ACHN (cell line): ENCODE measurements at places on chromosomes 2 and 18.
A peak's percentile ranks its signal among the peaks of the same experiment; 100 is the strongest.

- no peak for DNase-seq
These were observed 674.9 kb upstream of the FANCL start for GRCh38 chr2:58916063-58916462.

DNA sequence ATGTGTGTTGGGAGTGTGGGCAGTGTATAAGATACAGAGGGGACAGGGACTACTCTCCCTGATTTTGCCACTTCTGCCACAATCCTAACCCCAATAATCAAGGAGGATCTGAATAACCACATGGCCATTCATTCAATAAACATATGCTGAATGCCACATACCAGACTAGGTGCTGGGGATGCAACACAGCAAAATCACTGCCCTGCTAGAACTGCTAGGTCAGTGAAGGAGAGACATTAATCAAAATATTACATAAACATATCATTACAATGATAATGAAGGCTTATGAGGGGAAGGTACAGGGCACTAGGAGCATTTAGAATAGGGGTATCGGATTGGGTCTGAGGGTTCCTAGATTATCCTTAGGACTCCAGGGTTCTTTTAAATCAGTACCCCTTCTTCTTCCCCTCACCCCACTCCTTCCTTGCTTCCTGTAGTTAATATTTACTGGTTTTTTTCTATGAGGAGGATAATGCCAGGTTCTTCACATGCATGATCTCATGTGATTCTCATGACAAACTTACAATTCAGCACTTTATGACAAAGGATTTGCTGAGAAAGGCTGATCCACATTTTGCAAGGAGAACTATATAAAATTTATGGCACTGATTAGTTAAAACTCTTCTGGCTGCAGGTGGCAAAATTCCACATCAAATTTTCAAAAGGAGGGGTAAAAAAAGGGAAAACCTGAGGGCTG lies 56.4 kb upstream of the PCBP1 start:
- no peak for DNase-seq

- DNase-seq = no peak
These were observed 17.3 kb downstream of the TWIST2 start for GRCh38 chr2:238865015-238865719.

GRCh38 chr2:42602876-42603219 lies 34.4 kb downstream of the MTA3 start:
- DNase-seq = no peak

DNA sequence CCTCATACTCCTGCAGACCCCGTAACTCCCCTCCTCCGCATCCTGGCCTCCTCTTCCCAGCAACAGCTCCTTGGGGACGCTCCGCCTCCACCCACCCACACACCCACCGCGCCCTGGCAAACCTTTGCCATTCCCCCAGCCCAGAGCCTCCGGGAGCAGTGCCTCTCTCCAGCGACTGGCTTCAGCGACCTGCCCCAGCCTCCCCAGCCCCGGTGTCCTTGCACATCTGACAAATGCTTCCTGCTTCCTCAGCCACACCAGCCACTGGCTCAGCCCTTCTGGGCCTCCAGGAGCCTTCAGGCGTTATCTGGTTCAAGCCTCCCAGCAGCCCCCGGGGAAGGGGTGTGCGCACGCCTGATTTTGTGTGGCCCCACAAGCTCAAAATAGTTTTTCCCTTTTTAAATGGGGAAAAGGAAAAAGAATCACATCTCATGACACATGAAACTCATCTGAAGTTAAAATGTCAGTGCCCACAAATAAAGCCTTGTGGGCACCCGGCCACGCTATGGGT lies 14.2 kb downstream of the ESPNL start:
- no peak for DNase-seq

DNA sequence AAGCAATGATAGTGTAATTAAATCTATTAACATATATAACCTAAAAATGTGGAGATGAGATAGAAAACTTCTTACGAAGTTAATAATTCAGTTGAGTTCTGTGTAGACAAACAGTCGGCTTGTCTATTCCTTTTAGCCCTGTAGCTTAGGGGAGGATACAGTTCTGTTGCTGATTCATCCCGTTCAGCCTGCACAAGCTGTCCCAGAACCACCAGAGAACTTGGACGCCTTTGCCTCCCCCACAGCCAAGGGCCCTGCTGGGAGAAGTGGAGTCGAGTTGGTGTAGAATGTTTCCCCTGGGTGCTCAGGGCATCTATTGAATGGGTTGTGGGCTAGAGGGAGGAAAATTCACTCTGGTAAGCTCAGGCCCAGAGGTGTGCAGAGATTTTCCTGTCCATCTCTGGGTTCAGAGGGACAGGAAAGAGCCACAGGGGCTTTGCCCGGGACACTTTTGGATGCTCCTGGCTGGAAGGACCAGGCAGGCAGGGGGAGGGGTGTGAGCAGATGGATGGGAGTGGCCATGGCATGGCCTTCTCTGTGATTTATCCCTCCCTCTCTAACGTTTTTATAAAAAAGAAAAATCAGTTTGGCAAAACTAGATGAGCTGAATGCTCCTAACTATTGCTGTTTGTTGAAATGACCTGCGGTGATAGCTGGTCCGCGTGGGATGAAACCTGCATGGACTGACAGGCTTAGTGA lies 42.8 kb upstream of the GALR1 start:
- DNase-seq = no peak

GRCh38 chr2:39932198-39932597 lies 153.1 kb upstream of the THUMPD2 start:
- no peak for DNase-seq

DNA sequence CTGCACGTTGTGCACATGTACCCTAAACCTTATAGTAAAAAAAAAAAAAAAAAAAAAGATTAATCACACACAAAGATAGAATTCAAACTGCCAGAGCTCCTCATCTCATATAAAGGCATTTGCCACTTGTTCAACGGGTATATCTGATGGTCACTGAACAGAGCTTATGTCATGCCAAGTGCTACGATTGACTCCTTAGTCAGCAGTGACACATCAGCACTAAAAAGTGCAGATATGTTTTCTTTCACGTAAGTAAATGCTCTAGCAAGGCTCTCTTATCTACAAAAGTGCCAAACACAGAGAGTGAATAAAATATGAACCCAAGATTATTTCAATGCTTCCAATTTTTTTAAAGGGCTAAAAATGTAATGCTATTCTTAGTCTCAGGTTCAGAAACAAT lies 1.1 kb downstream of the LMAN1 start:
- peak; percentile 54 for DNase-seq

GRCh38 chr18:24228667-24229041 lies 89.8 kb downstream of the CABYR start:
- no peak for DNase-seq

DNA sequence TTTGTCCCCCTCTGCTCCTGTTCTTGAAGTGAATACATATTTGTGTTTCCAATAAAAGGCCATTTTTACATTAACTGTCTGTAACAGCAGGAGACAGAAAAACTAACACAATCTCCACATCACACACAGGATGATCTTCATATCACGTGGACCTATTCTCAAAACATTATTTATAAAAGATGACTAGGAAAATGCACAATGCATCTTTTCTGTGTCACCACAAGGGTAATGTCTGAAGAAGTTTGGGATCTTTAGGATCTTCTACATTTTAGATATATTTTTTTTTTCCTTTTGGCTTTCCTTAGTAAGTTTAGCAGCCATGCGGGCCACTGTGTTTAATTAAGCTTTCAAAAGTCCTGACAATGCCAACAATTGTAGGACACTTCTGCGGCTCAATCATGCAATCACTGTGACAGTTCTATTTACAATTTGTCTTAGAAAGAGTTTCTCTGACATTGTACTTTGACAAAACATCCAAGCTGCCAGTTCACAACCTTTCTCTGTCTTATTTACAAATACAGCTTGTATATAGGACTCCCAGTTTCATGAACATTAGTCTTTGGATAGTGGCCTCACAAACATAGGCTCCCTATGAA lies 12.3 kb downstream of the BCL11A start:
- DNase-seq = no peak
